ENCODE measurements at places on chromosomes 5 and 9.

DNA sequence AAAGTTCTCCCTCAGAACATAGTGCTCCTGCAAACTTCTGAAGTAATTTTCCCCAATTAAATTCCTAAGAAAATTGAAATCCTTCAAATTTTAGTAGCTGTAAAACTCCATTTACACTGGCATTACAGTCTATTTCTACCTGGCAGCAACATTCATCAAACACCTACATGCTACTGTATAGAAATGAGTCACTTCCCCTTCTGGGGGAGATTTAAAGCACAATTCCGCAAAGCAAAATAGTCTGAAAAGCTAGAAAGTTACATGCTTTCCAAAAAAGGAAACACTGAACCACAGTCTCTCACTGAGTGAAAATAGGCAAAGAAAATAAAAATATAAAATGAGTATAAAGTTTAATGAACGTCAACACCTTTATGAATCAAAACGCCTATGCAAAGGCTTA lies 43.3 kb downstream of the MCTP1 start:
- no peak overlapping the region for H3K4me3 ChIP-seq
- H3K36me3 ChIP-seq: no peaks in the 10 kb centered on the region
- no peak for DNase-seq
- H3K27me3 ChIP-seq: no peaks in the 10 kb centered on the region
- no peaks in the 10 kb centered on the region for H3K4me1 ChIP-seq

GRCh38 chr9:123470991-123471770 lies 115.2 kb downstream of the CRB2 start:
- H3K27me3 ChIP-seq: no peaks in the 10 kb centered on the region
- no peak overlapping the region for H3K4me3 ChIP-seq
- H3K4me1 ChIP-seq: peaks cover 11% of the 10 kb centered on the region
- no peak overlapping the region for H3K27ac ChIP-seq

- H3K4me1 ChIP-seq: no peaks in the 10 kb centered on the region
- DNase-seq: no peak
- no peak overlapping the region for H3K27ac ChIP-seq
- no peak overlapping the region for H3K4me3 ChIP-seq
- no peaks in the 10 kb centered on the region for H3K36me3 ChIP-seq
Observed at GRCh38 chr5:31383734-31384133, 148.2 kb downstream of the DROSHA start.

GRCh38 chr5:16913187-16914107 lies 22.6 kb downstream of the MYO10 start:
- no peaks in the 10 kb centered on the region for H3K27me3 ChIP-seq
- no peak overlapping the region for H3K4me3 ChIP-seq
- H3K4me1 ChIP-seq: no peaks in the 10 kb centered on the region
- no peak for DNase-seq
- H3K36me3 ChIP-seq: no peaks in the 10 kb centered on the region

DNA sequence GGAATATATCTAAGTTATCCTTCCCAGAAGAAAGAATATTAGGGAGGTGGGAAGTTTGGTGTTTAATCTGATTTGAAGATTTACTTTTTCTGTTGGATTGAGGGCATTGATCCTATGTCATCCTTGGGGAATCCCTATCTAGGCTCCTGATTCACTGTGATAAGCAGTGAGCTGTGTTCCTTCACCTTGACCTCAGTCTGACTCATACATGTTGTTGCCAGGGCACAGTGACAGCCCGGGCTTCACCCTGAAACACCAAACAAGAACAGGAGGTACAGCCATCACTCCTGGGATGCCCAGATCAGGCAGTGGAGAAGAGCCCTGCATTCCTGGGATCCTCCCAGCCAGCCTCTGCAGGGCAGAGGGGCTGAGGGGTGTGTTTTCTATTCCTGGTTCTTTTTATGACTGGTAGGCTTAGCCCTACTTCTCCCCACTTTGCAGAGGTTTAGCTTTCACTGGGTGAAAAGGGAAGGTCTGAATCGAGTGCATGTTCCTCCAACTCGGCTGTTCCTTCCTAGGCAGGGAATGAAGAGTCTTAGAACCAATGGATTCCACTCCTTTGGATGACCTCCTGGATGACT lies 3.1 kb upstream of the FAM53C start:
- no peak overlapping the region for H3K4me3 ChIP-seq
- no peaks in the 10 kb centered on the region for H3K27me3 ChIP-seq
- H3K36me3 ChIP-seq: no peaks in the 10 kb centered on the region
- no peak overlapping the region for H3K27ac ChIP-seq
- no peak for DNase-seq

Measured in CD14-positive monocyte (primary cell).